IMR-90 (cell line): ENCODE measurements at places on chromosomes 1 and 21. TPM values are rescaled to one million over a fixed set of nuclear protein-coding genes. Genes with fewer than 3 reads are reported as not detected.

GRCh38 chr1:48684381-48684780 is 92.3 kb downstream of the BEND5 start:
- H3K36me3 ChIP-seq, result no peaks in the 10 kb centered on the region
- H3K4me1 ChIP-seq, result no peaks in the 10 kb centered on the region
- no peak overlapping the region for H3K27ac ChIP-seq
- H3K27me3 ChIP-seq, result no peaks in the 10 kb centered on the region; the same call in 1 of the 2 replicates
- no peak overlapping the region for H3K4me3 ChIP-seq

DNA sequence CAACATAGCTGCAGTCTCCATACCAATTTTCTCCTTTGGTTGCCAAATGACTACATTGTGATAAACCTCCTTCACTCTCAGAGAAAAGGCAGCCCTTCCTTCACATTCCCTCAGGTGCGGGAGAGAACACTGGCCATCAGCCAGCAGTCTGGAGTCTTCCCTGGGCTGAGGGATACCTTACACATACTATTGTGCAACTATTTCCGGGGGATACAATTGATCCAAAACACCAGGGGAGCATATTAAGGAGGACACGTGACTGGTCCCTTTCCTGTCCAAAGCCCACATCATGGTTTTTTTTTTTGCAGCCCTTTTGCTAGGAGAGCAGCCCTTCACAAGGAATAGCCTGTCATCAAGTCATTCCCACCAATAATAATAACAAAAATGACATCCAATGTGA is 172.1 kb upstream of the ZRANB2 start:
- no peaks in the 10 kb centered on the region for H3K27me3 ChIP-seq
- no peaks in the 10 kb centered on the region for H3K4me1 ChIP-seq
- H3K27ac ChIP-seq, result no peak overlapping the region
- no peak for DNase-seq

LRRC53 gene
- not detected in 2 replicates for total RNA-seq

TMEM269 gene
- not detected in 2 replicates for total RNA-seq

PYHIN1 gene
- not detected in 2 replicates for total RNA-seq

TEX38 gene
- not detected in 2 replicates for total RNA-seq
